ENCODE measurements at places on chromosomes 3 and 15.
A peak's percentile ranks its signal among the peaks of the same experiment; 100 is the strongest.

DNA sequence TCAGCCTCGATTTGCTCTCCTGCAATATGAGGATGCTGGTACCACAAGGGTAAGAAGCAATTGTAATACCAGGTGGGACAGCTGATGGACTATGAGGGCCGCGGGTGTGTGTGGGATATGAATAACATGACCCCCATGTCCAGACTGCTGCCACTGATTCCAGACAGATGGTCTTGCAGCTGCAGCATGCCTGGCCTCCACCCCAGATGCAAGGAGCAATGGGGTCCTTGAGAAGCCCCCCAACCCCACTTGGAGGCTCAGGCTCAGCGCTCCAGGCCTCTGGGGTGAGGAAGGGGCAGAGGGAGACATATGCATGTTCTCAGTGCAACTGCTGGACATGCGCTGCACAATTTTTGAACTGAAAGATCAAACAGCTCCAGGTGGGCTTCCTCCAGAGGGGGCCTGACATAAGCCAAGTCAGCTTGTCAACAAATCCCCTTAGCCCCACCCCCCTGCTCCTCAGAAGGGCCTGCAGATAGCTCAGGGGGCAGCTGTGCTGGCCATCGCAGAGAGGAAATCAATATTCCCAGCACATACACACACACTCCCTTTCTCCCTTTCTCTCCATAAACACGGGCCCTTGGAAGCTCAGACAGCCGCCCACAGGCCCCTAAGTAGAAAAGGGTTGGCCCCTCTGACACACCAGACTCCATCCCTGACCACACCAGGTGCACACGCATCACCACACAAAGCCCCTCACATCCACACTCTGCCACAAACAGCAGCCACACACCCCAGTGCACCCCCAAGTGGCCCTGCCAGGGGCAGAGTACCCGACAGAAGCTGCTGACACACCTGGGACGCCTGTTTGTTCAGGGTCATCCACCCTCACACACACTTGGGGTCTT lies 107.0 kb downstream of the IQSEC1 start:
- DNase-seq = no peak

DNA sequence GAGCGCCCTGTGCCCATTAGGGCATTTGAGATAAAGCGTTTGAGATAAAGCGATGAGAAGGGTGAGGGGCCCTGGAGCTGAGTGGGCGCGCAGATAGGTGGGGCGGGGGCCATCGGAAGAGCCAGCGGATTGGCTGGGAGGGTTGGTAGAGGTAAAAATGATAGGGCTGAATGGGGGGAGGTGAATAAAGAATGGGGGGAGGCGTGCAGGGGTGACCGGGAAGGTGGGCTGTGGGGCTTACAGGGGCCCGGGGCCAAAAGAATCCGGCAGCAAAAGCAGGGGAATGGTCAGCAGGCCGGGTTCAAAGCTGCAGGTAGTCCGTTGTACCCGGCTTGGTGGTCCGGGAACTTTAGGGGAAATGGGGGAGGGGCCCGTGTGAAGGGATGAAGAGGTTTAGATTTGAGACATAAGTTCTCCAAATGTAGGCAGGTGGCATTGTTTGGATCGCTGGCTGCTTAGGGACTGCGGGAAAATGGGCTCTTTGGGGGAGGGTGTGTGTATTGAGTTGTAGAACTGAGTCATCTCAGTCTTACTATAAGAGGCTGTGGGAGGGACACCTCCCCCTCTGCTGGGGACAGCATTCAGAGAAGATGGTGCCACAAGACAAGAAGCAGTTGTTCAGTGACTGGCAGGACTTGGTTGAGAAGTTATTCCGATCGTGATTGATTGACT lies 610 bp downstream of the ARID3B start:
- DNase-seq = peak; percentile 75

DNA sequence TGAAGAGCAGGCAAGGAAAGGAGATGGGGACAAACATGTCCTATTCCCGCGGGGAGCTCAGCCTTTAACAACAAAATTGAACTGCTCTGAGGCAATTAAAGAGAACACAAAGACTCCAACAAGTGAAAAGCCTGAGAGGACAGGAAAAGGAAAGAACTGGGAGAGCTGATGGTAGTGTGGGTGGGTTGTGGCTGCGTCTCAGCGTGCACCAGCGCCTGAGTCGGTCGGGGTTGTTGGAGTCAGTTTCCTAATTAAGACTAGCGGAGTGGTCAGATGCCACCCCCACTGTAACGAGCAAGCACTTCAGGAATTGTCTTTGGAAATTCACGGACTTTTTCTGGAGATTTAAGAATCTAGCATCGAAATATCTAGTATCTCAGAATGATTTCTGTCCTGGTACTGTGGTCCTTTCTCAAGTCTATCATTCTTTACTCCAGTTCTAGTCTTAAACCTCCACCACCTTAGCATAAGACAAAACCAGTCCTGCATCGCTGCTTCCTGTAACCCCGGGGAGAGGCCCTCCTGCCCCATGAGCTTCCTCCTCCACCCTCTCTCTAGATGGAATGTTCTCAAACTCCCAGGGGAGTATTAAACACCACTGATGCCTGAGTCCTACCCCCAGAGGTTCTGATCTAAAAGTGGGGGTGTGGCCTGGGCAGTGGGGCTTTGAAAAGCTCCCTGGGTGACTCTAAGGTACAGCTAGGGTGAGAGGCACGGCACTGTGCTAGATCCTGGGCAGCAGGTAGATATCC lies 104.0 kb downstream of the CYP19A1 start:
- peak; percentile 13 for DNase-seq

DNA sequence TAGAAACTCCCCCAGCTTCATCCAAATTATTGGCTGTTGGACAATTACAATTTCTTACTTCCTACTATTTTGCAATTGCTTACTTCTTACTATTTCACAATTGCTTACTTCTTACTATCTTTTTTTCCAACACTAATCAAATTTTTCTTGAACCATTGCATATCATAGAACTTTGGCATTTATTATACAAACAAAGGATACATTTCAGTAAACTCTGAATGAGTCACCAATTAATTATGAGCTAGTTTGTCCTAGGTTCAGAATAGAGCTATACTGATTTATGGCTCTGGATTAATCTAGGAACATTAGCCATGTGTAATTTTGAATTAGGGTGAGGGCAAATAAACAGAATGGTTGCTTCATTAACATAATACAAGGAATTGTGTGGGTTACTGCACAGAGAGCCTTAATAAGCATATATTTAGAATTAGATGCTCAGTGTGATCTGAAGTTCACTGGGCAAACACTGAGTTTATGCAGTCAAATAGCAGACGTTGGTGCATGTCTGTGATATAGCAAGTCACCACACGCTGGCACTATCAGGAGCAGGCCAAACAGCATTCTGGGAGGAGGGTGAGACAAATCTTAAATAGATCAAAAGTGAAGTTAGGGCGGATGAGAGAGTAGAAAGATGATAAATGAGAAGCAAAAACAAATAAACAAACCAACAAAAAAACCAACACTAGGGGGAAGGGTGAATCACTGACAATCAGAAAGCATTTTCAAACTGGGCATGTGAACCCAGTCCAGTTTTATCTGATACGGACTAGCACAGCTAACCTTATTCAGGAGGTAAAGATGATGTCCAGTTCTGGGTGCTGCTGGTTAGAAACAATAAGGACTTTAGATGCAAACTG lies 21.5 kb downstream of the GABRR3 start:
- no peak for DNase-seq

- DNase-seq = no peak
Observed at GRCh38 chr3:34881026-34881425, 758.3 kb upstream of the ARPP21 start.

DNA sequence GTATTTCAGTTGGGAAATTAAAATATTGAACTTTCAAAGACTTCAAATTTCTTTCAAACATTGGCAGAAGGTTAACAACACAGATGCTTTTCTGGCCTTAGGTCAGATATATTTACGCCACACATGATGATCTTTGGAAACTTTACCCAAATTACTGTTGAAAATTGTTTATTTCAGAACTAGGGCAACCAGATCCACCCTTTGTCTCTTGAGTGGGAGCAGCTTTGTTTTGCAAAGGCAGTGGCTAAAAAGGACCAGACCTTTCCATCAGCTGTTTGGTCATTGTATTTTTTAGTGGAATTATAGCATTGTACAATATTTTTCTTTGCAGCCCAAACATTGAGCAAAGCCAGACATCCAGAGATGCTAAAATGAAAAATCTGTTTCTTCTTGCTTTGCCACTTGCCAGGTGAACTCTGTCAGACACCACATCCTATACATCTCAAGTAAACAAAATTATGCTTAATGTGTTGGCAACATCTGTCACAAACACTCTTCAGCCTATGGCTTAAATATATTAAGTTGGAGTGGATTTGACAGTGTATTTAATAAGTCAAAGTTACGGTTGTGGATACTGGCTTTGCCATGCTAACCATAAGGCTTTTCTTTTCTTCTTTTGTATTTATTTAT lies 651.9 kb downstream of the RBMS3 start:
- DNase-seq = no peak

Data from upper lobe of left lung (tissue), 6 donors.